Effector memory CD4-positive, alpha-beta T cell (primary cell): ENCODE measurements at places on chromosomes 1 and 21.

DNA sequence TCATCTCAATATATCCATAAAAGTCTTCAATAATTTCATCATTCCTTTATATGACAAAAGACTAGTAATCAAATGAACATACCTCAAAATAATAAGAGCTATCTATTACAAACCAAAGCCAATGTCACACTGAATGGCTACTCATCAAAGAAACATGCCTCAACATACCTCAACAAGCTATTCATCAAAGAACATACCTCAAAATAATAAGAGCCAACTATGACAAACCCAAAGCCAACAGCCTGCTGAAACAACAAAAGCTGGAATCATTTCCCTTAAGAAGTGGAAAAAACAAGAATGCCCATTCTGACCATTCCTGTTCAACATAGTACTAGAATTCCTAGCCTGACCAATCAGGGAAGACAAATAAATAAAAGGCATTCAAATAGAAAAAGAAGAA, 1373.7 kb downstream of the BRINP3 start:
- DNase-seq, result no peak

DNA sequence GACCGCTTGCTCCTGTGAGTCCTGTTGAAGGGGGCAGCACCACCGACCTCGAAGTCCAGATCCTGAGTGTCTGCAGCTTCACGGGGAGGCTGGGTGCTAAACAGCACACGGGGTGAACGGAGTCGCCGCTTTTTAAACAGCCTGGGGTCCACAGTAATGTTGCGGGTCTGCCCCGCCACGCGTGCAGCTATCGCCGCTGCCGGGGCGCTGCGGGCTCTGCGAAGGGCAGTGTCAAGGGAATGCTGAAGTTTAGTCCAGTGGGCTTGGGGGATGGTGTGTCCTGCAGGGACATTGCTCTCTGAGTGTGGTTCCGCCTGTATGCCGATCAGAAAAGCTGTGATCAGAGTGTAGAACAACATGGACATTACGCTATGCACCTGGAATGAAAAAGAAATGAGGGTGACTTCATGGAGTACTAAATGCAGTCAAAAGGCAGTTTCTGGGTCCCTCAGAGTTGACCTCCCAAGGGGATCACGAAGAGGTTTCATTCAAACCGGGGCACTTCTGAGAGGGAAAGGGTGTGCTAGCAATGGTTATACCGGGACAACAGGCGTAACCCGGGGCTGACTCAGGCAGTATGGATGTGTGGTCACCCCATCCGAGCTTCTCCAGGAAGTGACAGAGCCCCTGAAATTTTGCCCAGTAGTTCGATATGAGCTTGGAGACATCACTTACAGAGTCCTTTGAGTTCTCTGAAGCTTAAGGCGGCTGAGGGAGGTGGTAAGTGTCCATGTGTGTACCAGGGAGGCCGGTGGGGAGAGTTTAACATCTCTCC, 51.4 kb downstream of the NGF start:
- DNase-seq, result no peak

DNA sequence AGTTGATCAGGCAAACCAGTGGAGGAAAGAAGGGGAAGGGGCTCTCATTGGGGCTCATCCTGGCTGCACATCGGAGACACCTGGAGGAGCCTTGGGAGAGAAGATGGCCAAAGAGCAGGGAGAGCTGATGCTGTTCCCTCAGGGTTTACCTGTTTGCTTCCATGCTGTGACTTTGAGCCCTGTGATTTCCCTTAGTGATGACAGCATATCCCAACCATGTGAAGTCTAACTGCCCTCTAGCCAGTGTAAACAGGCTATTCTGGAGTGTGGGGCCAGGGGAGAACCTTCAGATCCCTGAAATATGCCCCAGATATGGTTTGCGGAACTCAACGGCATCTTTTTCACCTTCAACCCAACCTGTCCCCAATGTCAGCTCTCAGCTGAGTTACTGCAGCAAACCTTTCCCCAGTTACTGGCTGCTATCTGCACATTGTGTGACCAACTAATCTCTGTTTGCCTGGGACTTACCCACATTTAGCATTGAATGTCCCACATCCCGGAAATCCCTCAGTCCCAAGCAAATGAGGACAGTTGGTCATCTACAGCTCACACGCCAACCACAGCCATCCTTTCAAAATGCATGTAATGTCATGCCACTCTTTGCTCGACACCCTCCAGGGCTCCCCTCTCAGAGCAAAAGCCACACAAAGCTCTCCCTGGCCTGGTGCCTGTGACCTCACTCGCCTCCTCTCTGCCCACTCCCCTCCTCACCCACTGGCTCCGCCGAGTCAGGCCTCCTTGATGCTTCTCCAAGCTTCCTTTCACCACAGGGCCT, 242.3 kb downstream of the KCNJ6 start:
- no peak for DNase-seq

GRCh38 chr1:217599154-217599553, 31.7 kb downstream of the GPATCH2 start:
- DNase-seq, result no peak

DNA sequence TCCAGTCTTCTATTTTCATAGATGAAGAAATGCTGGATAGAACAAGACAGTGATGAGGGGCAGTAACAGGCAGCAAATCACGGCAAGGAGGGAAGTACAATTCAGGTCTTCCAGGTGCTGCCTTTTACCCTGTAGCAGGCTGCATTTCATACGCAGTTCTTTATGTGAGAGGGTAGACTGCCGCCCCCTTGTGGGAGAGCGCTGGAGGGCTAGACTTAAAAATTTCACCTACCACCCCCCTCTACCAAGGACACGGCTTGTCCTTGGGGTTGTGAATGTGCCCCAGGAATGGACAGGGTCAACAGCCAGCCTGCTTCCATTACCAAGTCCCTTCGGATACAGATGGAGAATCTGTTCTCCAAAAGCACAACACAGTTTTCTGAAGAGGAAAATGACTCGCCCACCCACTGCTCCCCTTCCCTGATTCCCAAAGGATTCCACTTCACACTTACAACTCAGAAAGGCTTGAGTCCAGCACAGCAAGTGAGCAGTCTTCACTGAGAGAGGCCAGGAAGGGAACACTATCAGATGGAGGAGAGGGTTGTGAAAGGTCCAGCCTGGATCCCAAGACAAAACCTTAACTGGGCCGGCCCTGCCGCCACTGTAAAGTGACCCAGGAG, 7.4 kb downstream of the WDR77 start:
- DNase-seq, result peak; percentile 22

- no peak for DNase-seq
Observed at GRCh38 chr21:15423676-15424445, 305.9 kb upstream of the USP25 start.

DNA sequence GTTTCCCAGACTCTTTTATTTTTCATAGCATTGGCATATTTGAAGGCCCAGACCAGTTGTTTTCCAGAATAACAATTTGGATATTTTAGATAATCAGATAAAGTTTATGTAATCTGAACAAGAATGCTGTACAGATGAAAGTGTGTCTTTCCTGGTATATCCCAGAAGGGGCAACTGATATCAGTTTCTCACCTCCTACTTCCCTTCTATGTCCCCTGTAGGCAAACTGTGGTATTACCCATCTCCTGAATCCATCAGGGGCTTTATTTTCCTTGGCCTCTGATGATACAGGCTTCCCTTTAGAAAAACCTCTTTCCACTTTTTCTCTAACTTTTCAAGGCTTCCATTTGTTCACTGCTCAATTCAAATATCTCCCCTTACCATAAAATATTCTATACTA, 87.5 kb upstream of the RGS1 start:
- no peak for DNase-seq

- no peak for DNase-seq
Observed at GRCh38 chr1:10904396-10905358, 107.8 kb upstream of the TARDBP start.

GRCh38 chr1:42660907-42661500, 2.8 kb downstream of the PPIH start:
- no peak for DNase-seq

GRCh38 chr1:14426854-14427253, 171.6 kb upstream of the KAZN start:
- DNase-seq, result no peak

DNA sequence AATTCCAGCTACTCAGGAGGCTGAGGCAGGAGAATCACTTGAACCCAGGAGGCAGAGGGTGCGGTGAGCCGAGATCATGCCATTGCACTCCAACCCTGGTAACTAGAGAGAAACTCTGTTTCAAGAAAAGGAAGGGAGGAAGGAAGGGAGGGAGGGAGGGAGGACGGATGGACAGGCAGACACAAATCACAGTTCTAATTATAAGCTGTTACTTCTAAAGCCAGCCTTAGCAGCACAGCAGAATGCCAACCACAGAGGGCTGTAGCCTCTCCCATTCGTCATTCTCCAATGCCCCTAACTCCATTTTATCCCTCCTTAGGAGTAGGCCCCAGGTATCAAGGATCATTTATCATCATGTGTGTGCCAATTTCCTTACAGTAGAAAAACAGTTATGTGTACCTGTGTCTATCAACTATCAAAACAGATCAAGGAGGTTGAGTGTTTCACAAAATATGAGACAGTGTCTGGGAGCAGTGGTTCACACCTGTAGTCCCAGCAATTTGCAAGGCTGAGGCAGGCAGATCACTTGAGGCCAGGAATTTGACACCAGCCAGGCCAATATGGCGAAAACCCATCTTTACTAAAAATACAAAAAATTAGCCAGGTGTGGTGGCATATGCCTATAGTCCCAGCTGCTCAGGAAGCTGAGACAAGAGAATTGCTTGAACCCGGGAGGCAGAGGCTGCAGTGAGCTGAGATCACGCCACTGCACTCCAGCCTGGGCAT, 19.1 kb downstream of the USP48 start:
- no peak for DNase-seq

DNA sequence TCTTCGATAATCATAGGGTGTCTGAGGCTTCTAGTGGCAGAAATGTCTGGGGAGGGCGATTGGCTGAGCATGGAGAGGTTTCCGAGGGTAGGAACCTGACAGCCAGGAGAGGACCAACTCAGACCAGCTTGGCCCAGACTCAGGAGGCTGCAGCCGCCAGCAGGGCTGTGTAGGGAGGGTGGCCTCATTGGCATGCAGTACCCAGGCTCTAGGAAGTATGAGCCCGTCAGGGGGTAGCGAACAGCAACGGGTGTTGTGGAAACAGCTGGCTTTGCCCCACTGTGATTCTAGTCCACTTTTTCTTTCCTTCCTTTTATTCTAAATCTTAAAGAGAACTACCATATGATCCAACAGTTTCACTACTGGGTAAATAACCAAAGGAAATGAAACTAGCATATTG, 103.3 kb downstream of the DIRAS3 start:
- DNase-seq, result no peak

- no peak for DNase-seq
Observed at GRCh38 chr1:197841883-197842553, 60.4 kb upstream of the C1orf53 start.

DNA sequence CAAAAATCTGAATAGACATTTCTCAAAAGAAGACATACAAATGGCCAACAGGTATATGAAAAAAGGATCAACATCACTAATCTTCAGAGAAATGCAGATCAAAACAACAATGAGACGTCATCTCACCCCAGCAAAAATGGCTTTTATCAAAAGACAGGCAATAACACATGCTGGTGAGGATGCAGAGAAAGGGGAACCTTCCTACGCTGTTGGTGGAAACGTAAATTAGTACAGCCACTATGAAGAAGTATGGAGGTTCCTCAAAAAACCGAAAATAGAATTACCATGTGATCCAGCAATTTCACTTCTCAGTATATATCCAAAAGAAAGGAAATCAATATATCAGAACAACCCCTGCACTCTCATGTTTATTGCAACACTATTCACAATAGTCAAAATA, 65.1 kb upstream of the ATP1B1 start:
- DNase-seq, result no peak

- no peak for DNase-seq
Observed at GRCh38 chr1:27545271-27545670, 55.3 kb upstream of the WASF2 start.

- DNase-seq, result no peak
Observed at GRCh38 chr1:1037366-1038327, 17.7 kb downstream of the AGRN start.

GRCh38 chr1:183585038-183585437, 5.2 kb downstream of the NCF2 start:
- DNase-seq, result no peak

- no peak for DNase-seq
Observed at GRCh38 chr1:215040190-215040589, 42.3 kb upstream of the KCNK2 start.

DNA sequence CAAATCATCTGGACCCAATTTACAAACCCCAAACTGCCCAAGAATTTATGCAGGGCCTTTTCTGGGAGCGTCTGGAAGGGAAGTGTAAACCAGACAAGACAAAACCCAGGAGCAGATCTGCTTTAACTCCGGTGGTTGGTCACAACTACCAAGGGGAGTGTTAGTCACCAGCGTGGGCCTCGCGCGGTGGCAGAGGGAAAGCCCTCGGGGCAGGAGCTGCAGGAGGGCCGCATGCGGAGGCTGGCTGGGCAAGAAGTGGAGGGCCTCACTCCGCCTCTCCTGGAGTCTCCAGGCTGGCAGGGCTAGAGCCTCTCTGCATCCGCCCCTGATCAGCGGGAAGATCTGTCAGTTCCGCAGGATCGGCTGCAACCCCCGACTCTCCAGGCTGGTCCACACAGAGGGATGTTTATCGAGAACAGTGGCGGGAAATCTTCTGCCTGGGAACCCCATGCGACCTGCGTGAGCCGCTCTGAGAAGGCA, 2.0 kb downstream of the COL24A1 start:
- DNase-seq, result no peak

- no peak for DNase-seq
Observed at GRCh38 chr1:162256287-162256686, 120.4 kb downstream of the SPATA46 start.

DNA sequence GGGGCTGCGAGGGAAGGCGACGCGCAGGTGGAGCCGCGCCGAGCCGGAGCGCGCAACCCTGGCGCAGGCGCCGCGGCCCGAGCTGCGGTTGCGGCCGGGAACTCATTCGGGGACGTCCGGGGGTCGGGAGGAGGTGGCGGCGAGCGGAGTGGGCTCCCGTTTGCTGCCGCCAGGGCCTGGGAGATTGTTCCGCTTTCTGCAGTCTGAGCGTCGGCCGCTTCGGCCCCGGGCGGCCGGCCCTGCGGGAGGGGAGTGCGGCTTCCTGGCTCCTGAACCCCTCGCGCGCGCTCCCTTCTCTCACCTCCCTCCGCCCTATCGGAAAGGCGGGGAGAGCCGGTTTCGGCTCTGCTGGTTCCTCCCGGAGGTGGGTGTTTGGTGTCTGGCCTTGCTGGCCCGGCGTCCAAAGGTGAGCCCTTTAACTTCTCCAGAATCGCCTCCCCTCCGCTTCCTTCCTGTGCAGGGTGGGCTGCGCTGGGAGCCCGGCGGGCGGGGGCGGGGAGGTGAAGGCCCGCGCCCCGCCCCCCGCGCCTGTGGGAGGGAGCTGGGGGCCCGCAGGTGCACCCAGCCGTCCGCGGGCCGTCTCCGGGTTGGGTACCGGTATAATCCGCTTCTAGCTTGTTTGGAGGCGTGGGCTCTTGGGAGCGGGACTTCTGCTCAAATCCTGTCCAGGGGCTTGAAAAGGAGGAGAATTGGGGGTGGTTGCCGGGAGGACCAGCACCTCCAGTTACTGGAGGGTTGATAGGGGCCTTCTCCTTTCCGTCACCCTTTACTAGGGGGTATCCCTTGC, 683 bp downstream of the LRRC8D start:
- peak; percentile 42 for DNase-seq

DNA sequence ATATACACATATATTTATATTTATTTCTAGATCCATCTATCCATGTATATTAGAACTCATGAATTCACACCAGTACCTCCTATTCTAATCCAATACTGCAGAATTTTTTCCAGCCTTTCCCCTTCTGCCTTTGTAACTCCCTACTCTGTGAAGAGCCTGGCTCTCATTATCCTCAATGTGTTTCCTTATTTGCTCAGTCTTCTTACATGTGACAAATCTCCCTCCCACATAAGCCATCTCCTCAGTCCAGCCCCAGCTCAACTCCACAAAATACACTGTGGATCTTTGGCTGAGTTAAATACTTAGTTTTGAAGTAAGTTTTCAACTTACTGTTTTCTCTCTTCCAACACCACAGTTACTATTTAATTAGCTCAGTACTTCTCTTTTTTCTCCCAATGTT, 45.7 kb downstream of the ATP5PO start:
- no peak for DNase-seq
